SJSA1 (cell line): ENCODE measurements at places on chromosomes 4 and X. TPM values are rescaled to one million over a fixed set of nuclear protein-coding genes. Genes with fewer than 3 reads are reported as not detected.

- no peak overlapping the region for H3K27ac ChIP-seq
- H3K36me3 ChIP-seq = no peaks in the 10 kb centered on the region
- no peaks in the 10 kb centered on the region for H3K27me3 ChIP-seq
- H3K4me1 ChIP-seq = no peaks in the 10 kb centered on the region
Observed at GRCh38 chrX:138255373-138255772, 456.1 kb downstream of the FGF13 start.

- H3K4me3 ChIP-seq = no peak overlapping the region
- DNase-seq = no peak
- no peaks in the 10 kb centered on the region for H3K27me3 ChIP-seq
- 0 out of 2 replicates have a peak, but pooled peaks cover 3% of the 10 kb centered on the region for H3K36me3 ChIP-seq
Observed at GRCh38 chr4:533318-534100, 34.5 kb downstream of the PIGG start.

DNA sequence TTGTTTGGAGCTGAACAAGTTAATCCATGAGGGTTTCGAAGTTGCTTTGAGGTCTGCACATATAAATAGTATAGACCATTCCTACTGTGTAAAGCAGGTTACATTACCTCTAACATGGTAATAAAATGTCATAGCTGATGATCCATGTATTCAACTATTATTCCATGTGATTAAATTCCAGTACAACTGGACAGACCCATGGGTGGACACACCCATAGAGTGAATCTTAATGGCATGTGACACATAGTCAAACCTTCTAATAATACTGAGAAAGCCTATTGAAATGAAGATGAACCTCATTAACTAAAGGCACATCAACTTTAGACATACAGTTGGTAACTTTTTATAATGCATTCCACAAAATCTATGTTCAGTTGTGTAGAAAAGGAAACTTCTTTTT lies 28.5 kb downstream of the FHIP1A start:
- no peak for DNase-seq
- H3K27ac ChIP-seq = no peak overlapping the region
- H3K4me1 ChIP-seq = peaks cover 14% of the 10 kb centered on the region
- no peaks in the 10 kb centered on the region for H3K36me3 ChIP-seq
- no peak overlapping the region for H3K4me3 ChIP-seq
- no peaks in the 10 kb centered on the region for H3K27me3 ChIP-seq

DNA sequence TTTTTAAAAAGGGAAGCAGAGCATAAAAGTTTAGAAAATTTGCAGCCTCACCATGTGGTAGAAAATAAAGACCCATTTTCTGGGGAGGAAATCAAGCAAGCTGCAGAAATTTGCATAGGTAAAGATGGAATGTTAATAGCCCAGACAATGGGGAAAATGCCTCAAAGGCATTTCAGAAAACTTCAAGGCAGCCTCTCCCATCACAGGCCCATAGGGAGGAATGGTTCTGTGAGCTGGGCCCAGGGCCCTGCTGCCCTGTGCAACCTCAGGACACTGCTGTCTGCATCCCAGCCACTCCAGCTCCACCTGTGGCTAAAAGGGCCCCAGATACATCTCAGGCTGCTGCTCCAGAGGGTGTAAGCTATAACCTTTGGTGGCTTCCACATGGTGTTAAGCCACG lies 137.9 kb downstream of the INPP4B start:
- no peaks in the 10 kb centered on the region for H3K4me1 ChIP-seq
- H3K4me3 ChIP-seq = no peak overlapping the region

DNA sequence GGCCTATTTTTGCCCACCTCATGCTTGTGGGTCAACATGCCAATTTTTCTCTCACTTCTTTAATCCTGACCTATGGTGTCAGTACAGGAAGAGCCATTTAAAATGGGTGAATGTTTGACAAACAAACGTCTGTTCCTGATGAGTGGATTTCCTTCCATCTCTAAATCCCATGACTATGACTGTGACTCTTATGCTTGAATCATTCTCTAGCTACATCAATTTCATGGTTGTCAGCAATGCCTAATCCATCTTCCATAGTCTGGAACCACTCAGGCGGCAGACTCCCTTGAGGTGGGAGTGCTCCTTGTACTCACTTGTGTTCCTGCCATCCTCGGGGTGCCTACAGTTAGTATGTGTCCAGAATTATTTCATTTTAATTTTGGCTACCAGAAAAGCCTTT lies 194.9 kb upstream of the RPS6KA3 start:
- no peak for DNase-seq
- H3K36me3 ChIP-seq = no peaks in the 10 kb centered on the region

DNA sequence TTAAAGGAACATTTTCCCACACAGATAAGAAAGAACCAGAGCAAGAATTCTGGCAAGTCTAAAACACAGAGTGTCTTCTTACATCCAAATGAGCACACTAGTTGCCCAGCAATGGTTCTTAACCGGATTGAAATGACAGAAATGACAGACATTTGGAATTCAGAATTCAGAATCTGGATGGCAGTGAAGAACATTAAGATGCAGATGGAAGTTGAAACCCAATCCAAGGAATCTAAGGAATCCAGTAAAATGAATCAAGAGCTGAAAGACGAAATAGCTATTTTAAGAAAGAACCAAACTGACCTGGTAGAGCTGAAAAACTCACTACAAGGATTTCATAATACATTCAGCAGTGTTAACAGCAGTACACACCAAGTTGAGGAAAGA lies 21.5 kb downstream of the ANAPC10 start:
- H3K27ac ChIP-seq = no peak overlapping the region
- H3K4me1 ChIP-seq = no peaks in the 10 kb centered on the region
- peaks cover 40% of the 10 kb centered on the region for H3K36me3 ChIP-seq
- no peaks in the 10 kb centered on the region; the same call in 1 of the 2 replicates for H3K27me3 ChIP-seq

GRCh38 chrX:1658071-1658491 lies 43.2 kb downstream of the ASMT start:
- no peaks in the 10 kb centered on the region for H3K4me1 ChIP-seq
- H3K4me3 ChIP-seq = no peak overlapping the region
- H3K27ac ChIP-seq = no peak overlapping the region
- no peaks in the 10 kb centered on the region for H3K27me3 ChIP-seq

The MAP7D2 gene
- total RNA-seq = 0.11 TPM in 1 of 2 replicates, not detected in the other

The PLAC8 gene
- 123 and 141 TPM in 2 replicates for total RNA-seq

The TBC1D8B gene
- total RNA-seq = 0.66 and 2.1 TPM in 2 replicates

The SLC49A3 gene
- not detected in 2 replicates for total RNA-seq
